ENCODE measurements at places on chromosomes 12 and 14.

- peak; percentile 50 for DNase-seq
Observed at GRCh38 chr12:90945070-90945649, 9.8 kb downstream of the CCER1 start.

DNA sequence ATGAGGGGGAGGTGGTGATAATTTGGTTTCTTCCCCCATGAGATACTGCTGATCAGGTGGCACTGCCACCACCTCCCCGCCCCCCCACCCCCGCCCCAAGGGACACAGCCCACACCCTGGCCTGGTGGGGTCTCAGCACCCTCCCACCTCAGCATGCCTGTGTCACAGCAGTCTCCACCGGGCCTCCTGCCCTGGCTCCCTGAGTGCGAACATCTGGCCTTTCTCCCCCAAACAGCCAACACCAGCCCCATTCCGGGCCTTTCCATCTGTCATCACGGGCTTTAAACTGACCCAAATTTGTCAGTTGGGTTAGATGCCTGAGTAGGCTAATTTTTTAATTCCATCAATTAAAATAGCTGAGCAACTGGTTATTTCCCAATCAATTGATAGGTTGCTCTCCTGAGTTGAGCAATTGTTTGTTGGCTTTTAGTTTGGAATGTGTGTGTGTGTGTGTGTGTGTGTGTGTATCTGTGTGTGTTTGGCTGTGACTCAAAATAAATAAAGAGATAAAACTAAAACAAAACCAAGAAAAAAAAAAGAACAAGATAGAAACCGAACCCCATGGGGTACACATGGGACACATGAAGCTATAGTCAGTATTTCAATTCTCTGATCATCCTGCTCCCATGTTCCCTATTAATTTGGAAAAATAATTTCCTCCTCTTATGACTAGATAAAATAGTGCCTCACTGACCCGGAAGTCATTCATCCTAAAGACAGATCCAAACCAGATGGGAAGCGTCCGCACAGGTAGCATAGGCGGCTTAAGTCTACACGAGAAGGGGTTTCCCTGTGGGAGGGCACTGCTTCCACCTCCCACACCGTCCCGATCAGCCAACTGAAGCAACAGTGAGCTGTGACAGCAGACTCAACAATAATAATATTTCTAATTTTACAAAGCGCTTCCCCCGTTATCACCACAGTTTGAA, 7.4 kb downstream of the SERPINA12 start:
- no peak for DNase-seq

GRCh38 chr14:101364503-101365328, 196.6 kb upstream of the DIO3 start:
- DNase-seq, result no peak

- DNase-seq, result no peak
Observed at GRCh38 chr14:47678993-47679392, 3.6 kb upstream of the MDGA2 start.

DNA sequence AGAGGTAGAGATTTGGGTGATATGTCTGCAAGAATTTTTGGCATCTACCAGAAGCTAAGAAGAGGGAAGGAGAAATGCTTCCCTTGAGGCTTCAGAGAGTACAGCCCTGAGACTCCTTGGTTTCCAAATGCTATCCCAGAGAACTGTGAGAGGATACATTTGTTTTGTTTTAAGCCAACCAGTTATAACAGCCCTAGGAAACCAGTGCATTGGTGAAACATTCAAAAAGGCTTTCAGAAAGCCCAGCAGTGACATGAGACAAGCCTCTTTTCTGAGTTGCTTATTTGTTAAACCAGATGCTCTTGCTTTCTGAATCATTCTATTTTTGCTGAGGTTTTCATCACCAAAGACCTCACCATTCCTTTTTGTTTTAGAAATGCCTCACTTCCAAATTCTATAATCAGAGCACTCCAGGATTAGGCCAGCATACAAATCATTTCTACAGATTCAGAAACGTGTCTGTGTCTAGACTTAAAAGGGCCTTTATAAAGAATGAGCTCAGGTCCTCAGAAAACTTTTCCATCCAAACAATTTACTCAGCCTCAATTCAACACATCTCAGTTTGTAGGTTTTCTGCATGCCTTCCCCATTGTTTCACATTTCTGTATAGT, 1617.8 kb upstream of the FLRT2 start:
- no peak for DNase-seq

- no peak for DNase-seq
Observed at GRCh38 chr14:75539561-75540478, 17.6 kb downstream of the BATF start.

DNA sequence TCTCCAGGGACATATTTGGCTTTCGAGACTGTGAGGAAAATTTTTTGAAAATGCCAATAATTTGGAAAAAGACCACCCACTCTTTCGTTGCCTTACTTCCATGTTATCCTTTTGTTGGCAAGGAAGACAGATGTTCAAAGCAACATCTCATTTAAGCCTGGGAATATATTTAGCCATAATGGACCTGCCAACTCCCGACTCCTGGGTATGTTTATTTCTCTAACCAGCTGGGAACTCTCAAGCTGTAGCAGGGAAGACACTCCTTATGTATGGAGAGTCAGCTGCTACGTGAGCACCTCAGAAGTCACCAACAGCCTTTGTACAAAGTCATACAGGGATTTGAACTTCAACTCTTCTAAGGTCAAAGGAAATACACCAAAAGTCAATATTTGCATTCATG, 96.5 kb upstream of the DAAM1 start:
- DNase-seq, result no peak

GRCh38 chr14:38233218-38233617, 22.7 kb downstream of the CLEC14A start:
- DNase-seq, result no peak

DNA sequence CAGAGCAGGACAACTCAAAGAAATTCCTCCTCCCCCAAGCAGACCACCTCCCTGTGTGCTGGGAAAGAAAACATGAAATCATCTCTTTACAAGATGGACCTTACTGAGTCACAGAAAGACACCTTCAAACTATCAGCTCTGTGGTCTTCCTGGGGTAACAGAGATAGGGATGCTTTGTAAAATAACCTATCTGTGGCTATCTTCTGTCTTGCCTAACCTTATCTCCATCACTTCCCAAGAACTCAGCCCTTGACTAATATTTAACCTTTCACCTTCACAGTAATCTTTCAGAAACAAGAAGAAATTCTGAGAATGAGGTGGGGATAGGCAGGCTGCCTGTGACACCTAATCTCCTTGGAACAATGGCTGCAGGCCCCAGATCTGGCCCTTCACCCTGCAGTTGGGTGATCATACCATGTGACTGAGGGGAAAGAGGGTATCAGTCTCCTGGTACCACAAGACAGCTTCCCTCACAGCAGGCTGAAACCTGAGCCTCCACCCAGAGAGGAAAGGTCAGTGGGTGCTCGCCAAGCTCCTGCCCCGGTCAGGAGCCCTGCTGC, 27.4 kb upstream of the CEBPE start:
- DNase-seq, result no peak

GRCh38 chr12:98740751-98741150, 95.7 kb downstream of the APAF1 start:
- DNase-seq, result no peak

GRCh38 chr14:92495027-92495426, 18.6 kb upstream of the RIN3 start:
- DNase-seq, result peak; percentile 94

- DNase-seq, result peak; percentile 39
Observed at GRCh38 chr14:49982501-49982951, 89.6 kb downstream of the ARF6 start.

DNA sequence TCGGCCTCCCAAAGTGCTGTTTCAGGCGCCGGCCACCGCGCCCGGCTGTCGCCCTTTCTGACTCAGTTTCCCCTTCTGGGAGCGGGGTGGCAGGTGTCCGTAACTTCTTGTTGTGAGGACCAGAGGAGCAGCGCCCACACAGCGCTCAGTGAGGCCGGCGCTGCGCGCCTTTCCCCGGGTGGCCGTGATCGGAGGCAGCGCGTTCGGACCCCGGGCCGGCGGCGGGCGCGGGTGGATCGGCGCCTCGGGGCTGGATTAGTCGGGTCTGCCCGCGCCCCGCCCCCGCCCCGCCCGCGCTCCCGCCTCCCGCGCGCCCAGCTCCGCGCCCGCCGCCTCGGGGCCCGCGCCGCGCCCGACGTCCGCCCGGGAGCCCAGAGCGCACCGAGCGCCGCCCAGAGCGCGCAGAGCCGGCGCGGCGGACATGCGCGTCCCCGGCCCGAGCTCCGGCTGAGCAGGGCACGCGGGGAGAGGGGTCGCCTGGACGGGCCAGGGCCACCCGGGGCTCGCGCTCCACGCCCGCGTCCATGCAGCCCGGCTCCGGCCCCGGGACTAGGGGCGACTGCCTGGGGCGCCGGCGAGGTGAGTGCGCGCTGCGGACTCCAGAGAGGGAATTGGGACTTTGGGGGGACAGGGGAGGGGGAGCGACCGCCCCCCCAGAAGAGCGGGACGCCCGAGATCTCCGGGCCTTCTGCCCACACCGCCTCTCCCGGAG, 50.6 kb downstream of the LRCOL1 start:
- peak; percentile 65 for DNase-seq

GRCh38 chr14:30990770-30991169, 34.7 kb upstream of the AP4S1 start:
- DNase-seq, result peak; percentile 53

DNA sequence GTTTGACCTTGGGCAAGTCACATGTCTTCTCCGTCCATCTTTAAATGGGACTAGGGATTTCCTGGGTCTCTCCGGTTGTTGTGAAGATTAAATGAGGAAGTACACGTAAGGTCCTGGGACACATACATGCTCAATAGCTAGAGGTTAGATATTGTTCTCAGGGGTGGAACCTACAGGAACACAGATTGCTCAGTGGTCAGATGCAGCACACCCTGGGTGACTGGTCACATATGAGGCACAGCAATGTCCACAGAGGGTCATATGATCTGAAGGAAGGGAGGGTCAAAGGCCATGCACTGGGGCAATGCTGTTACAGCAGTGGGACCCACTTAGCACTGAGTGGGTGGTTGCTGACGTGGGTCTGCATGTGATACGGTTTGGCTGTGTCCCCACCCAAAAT, 11.4 kb upstream of the SLC8B1 start:
- peak; percentile 65 for DNase-seq

DNA sequence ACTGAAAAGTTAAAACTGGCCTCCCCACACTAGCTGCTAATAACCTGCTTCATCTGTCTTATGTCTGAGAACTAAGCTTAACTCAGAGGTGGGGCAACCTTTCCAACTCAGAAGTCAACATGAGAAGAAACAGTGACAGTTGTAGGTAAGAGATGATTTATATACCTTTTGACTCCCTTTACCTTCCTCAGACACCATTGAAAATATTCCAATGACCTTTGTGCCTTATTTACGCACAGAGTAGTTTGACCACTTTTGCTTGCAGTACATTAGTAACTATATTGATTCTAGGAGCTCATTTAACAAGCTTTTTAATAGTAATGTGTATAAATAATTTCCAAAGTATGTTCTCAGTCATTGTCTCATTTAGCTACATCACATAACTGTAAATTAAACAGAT, 77.6 kb downstream of the ALX1 start:
- no peak for DNase-seq

DNA sequence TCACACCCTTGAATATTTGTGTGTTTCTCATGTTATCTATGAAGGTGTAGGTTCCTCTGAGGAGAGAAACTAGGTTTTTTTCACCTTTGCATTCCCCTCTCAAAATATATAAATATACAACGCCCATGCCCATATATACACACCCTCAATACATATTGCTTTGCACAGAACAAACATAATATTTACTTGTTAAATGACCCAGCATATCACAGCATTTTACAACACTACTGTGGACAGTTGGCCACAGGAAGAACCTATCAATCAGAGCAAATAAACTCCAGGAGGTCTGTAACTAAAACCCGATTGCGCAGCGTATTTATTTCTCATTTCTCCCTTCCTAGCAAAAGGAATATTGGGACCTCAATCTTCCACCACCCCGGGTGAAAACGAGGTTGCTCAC, 196.0 kb downstream of the SLC5A8 start:
- no peak for DNase-seq

DNA sequence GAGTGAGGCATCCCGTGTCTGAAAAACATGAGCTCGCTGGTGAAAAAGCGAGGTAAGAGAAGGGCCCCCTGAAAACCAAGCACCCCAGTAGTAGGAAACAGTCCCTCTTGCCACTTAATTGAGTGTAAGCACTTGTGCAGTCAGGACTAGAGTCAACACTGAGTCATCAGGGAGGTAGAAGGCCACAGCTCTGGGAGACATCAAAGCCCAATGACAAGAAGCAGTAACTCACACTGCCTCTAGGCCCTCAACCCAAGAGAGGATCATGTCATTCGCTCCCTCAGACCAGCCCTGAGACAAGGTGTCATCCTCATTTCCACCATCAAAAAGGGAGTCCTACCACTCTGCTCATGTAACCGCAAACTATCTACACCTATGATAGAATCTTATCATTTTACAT, 17.8 kb downstream of the POMT2 start:
- peak; percentile 26 for DNase-seq

DNA sequence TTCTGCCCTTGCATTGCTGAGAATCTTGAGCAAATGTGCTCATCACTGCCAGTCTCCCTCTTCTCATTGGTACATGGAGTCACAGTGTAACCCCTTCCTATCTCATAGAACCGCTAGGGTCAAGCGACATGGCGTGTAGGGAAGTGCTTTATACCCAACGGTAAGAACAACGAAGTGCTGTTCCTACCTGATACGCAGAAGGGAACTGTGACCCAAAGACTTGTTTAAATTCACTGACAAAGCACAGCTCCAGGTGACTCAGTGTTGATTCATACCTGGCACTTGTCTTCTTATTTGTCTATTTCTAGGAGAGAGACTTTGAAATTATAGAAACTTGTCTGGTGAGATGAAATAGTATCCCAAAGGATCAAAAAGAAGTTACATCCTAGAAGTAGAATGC, 53.7 kb downstream of the FBXL14 start:
- DNase-seq, result no peak

DNA sequence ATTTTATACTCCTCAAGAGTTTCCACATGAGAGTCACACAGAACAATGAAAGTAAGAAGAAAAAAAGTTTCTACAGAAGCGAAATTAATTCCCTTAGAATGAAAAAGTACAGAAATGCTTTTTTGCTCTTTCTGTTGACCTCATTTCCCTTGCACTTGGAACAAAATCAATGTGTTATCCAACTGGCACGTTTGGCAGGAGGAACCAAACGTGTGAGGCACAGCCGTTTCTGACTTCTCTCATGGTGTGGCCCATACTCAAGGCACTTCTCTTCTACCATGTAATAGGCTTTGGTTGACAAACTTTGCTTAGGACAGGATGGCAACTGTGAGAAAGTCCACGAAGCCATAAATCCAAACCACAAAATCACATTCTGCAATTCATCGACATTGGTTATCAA, 297.0 kb downstream of the FUT8 start:
- DNase-seq, result no peak

GRCh38 chr14:91377700-91378652, 39.6 kb downstream of the CCDC88C start:
- DNase-seq, result peak; percentile 81

GRCh38 chr12:44460261-44460660, 415.9 kb downstream of the NELL2 start:
- DNase-seq, result no peak

- no peak for DNase-seq
Observed at GRCh38 chr14:61927060-61927459, 164.8 kb downstream of the SNAPC1 start.

- DNase-seq, result no peak
Observed at GRCh38 chr12:108542320-108542719, 18.7 kb downstream of the SART3 start.

- DNase-seq, result no peak
Observed at GRCh38 chr14:62864588-62864987, 180.7 kb downstream of the KCNH5 start.

- peak; percentile 57 for DNase-seq
Observed at GRCh38 chr14:21023174-21023573, 1.7 kb downstream of the NDRG2 start.

- peak; percentile 83 for DNase-seq
Observed at GRCh38 chr14:104786091-104786586, 9.4 kb downstream of the AKT1 start.

- DNase-seq, result no peak
Observed at GRCh38 chr14:105470350-105471296, 4.0 kb upstream of the CRIP2 start.
